ENCODE measurements at places on chromosomes 16 and 17.

GRCh38 chr17:44351961-44352827, 7.1 kb downstream of the GRN start:
- DNase-seq: no peak

DNA sequence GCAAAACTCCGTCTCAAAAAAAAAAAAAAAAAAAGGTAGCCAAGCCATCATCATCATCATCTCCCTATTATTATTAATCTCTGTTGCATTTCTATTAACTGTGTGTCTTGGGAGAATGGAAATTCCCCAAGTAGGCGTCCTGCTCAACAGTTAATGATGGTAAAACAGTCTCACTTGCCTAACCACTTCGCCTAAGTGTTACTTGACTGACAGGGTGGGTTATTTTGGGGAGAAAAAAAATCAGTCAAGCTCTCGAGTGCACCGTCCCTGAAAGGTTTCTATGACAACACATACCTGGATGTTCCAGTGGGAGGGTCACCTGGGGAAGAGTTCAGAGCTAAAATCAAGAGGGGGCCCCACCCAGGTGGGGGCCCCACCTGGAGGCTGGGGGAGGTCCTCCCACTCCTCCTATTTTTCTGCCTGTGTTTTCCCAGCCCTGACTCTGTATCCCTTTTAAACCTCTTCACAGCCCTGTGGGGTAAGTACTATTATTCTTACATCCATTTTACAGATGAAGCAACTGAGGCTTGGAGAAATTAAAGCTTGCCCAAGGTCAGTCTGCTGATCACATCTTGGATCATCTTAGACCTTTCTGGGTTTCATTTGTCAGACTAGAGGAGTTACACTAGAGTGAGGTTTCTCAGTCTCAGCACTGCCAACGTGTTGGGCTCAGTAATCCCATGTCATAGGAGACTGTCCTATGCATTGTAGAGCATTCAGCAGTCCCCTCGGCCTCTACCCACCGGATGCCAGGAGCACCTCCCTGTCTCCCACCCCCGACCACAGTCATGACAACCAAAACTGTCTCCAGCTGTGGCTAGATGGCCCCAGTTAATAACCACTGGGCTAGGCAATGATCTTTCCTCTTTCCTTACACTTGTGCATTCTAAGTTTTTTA, 11.0 kb upstream of the ABAT start:
- DNase-seq: no peak

GRCh38 chr17:81471818-81472456, 40.7 kb downstream of the ACTG1 start:
- DNase-seq: no peak

GRCh38 chr16:81642107-81642436, 137.0 kb upstream of the PLCG2 start:
- DNase-seq: no peak

GRCh38 chr17:78387977-78388941, 9.8 kb downstream of the PGS1 start:
- no peak for DNase-seq

All from stimulated activated CD8-positive, alpha-beta memory T cell treated with anti-CD3 and anti-CD28 coated beads, Interleukin-7, amount 100 ng/mL, for 24 hours (primary cell).